NCI-H446 treated with DMSO at 0.1 percent for 48 hours (cell line): ENCODE measurements at places on chromosomes 12 and 14.

- no peak for DNase-seq
These were observed 108.0 kb downstream of the PPP2R5E start for GRCh38 chr14:63435204-63435603.

GRCh38 chr12:15270591-15270990 lies 49.4 kb upstream of the RERG start:
- no peak for DNase-seq

DNA sequence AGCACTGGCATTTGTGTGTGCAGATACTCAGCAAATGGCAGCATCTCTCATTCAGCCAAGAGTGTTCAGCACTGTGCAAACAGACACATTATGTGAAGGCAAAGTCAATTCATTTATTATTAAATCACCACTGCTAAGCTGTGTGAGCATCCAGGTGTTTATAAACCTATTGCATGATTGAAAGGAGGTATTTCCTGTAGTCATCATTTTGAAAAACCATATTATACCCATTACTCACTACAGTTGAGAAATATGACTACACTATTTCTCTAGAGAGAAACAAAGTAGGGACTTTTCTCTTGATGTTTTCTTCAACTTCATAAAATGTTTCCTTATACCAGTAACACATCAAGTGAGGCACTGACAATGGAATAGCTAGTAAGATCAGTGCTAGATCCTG lies 13.7 kb downstream of the SPX start:
- no peak for DNase-seq

DNA sequence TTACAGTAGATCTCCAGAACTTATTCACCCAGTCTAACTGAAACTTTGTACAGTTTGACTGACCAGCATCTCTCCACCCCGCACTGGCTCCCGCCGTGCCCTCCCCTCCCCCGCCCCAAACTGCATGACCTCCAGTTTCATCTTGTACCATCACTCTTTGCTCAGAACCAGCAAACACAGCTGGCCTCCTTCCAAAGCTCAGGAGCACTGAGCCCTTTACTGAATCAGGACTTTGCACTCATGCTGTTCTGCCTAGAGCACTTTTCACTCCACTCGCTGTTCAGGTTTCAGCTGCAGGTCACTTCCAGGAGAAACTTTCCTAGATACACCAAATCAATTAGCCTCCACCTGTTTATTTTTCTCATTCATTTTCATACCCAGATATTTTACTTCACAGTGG lies 455.3 kb upstream of the PDE3A start:
- no peak for DNase-seq

DNA sequence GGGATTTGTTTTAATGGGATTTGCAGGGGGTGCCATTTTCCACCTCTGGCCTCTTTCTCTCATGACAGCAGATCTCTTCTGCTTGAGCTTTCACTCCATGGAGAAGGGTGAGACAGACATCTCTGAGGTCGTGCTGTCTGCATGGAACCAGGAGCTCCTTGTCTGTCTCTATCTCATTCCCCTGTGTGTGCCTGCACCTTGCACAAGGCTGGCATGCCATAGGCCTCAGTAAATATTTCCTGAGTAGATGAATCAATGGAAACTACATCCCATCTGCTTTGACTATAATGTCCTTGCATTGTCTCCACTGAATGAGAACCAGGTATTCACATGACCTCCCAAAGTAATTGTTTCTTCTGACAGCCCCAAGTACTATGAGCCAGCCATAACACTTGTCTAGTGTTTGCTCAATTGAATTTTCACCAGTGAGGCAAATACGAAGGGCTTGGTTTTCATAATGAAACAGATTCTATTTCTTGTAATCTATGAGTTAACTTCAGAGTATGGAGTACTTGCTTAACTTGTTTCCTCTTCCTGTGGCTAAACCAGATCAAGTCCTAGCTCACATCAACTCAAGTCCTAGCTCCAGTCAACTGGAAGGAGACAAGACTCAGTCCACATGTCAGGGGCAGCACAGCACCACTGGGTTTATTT lies 32.3 kb downstream of the KCNK13 start:
- DNase-seq, result no peak

DNA sequence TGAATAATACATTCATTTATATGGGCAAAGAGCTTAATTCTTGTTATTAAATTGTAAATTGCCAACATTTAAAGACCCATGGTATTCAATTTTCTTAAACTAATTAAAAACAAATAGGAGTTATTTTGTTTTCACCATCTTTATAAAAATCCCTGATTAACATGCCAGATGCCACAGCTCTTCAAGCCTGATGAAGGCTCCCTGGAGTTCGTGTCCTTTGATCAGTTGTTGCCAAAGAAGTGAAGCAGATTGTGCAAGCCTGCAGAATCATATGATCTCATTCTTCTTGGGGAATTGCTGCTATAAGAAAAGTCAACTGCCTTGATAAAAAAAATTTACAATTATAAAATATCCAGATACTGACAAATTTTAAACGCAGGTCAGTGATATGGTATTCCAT lies 288.3 kb upstream of the PPFIA2 start:
- DNase-seq, result peak; percentile 44

DNA sequence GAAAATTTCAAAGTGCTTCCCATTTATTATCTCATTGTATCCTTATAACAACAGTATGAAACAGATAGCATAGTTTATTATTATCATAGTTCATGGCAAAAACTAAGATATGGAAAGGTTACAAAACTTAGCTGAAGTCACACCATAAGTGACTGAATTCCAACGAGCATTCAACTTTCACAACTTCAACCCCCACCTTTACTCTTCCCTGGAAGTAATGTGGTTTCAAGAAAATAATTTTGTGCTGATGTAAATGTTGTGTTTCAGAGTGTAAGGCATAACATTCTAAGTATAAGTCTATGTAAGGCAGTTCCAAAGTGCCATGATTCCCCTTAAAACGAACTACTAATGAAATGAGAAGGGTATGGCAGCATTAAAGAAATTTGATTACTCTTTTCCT lies 454.5 kb downstream of the BCAT1 start:
- no peak for DNase-seq

DNA sequence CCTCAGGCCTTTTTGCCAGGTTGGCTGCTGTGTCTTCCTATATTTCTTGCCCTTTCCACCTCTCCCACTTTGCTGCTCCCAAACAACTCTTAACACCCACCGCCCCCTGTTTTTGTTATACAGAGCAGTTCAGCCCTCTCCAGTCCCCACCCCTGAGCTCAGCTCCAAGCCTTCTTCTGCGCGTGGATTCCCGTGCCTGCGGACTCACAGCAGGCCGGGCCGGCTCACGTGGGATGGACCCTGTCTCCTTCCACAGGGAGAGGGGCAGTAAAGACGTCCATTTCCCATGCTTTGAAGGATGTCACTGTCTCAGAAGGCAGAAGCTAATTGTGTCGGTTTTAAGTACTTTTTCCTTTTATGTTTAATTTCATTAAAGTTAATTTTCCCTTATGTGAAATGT lies 139.4 kb downstream of the CACNA1C start:
- DNase-seq, result no peak

DNA sequence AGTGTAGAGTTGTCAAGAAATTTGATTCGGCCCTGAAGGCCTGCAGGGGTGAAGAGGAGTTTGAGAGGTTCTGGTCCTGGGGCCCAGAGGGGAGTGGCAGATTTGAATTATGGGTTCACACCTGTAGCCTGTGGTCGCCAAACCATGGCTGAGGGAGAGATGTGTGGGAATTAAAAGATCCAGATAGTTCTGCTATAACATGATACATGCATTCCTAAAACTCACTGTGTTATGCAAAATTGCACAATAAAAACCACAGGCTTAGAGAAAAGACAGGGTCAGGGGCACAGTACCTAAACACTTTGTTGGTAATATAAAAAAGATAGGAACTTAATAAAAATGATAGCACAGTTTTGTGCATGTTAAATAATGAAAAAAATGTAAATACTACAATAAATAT lies 106.2 kb downstream of the TMEM30B start:
- no peak for DNase-seq
